ENCODE measurements at places on chromosomes 2 and 18.
A peak's percentile ranks its signal among the peaks of the same experiment; 100 is the strongest.

DNA sequence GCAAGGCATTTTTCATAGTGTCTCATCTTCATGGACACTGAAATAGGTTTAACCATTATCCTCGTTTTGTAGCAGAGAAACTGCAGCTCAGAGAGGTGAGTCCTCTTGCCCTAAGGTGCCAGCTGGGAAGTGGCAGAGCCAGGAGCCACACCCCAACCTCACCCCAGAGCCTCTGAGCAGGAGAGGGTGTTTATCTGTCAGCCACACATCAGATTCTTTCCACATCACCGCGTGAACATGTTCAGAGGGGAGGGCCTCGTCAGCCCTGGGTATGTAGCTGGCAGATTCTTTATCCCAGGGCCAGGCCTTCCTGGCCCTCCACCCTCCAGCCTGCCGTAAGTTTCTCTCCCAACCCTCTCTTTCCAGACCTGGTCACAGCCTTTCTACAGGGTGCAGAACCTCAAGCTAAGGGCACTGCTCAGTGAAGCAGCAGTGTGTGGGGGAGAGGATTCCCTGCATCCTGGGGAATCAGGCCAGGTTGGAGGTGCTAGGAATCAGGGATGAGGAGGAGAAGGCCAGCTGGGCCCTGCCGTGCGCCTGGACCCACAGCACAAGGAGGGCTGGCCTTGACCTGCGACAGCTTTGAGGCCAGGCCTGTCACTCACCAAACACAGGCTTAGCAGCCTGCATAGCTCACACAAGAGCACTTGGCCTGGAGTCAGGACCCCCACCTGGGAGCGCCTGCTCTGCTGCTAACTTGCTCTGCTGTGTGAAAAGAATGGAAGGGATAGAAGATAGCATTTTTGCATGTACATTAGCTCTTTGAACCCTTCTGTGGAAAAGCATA, 111.3 kb upstream of the MCFD2 start:
- no peak for DNase-seq

- no peak for DNase-seq
Measured at GRCh38 chr2:140650825-140651224, 1480.0 kb downstream of the LRP1B start.

DNA sequence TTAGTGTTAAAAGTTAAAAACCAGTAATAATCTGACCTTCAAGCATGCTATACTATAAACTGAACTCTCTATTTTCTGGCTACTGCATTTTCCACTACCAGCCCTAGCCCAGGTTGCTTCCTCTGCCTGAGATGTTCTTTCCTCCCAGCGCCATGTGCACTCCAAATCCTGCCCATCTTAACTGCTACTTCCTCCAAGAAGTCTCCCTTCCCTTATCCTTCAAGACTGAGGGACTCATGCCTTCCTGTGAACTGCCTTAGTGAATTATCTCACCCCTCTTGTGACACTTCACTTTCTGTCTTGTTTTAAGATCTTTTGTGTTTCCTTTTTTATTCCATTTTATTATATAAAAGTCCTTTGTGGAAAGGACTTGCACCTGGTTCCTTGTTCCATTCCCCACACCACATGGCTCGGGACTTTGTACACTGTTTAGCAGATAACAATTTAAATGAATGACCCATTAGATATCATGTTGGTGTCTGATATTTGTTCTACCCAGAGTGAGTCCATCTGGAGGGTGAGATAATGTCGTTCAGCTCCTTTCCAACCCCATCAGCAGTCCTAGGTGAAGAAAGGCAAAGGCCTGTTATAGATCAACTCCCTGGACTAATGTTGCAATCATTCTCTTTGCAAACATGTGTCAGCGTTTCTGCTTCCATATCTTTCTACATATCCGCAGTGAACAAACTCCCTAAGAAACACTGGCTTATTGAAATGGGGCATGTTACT, 20.9 kb upstream of the AGFG1 start:
- DNase-seq: peak; percentile 76

DNA sequence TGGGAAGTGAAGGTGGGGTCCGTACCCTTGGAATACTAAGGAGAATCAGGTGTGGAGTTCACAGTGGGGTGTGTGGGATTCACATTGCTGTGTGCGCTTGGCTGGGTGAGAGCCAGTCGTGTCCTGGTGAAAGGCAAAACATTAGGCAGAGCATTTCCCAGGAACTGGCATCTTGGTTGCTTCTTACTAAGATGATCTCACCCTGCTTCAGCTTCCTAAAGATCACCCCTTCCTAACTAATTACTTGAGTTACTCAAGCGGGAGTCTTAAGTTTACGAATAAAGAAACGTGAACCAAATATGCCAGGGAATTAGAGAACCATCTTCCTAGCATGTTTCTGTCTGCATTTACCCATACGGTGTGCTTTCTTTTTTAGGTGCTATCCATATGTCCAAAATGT, 122.9 kb downstream of the NCK2 start:
- peak; percentile 30 for DNase-seq

DNA sequence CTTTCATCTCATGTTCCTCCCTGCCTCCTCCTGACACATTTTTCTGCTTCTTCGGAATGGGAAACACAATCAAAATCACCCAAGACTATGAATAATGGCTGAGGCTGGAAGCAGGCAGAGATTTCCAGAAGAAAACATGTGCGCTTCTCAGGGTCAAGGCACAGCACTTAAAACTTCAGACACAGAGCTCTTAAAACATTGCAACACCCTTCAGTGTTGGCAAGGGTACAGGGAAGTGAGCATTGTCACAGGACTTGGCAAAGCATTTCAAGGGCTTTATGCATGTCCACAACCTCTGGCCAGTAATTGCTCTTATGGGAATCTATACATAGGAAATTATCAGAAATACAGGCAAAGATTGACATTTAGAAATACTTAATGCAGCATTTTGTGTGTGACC, 477.6 kb upstream of the KLHL29 start:
- DNase-seq: no peak

- DNase-seq: peak; percentile 52
Measured at GRCh38 chr2:203685081-203685621, 21.3 kb upstream of the CD28 start.

DNA sequence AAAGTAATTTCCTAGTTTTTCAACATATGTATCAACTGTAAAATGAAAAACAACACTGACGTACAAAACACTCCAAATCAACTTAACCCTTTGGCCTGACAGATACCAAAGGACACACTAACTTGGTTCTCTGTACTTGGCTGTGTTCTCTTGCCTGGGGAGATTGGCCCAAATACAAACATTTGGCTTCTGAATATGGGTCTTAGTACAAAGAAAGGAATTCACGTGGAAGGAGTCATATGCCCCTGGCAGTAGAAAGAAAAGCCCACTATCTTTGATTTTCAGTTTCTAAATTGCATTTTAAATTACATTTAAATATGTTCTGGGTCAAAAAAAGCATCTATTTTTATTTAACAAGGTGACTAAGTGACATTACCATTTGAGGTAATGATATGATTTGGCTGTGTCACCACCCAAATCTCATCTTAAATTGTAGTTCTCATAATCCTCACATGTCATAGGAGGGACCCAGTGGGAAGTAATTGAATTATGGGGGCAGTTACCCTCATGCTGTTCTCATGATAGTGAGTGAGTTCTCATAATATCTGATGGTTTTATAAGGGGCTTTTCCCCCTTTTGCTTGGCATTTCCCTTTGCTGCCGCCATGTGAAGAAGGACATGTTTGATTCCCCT, 153.6 kb upstream of the CCDC195 start:
- DNase-seq: no peak

GRCh38 chr2:230422149-230422548, 6.1 kb downstream of the SP100 start:
- no peak for DNase-seq

- no peak for DNase-seq
Measured at GRCh38 chr2:219335373-219335786, 2.8 kb upstream of the RESP18 start.

GRCh38 chr2:187638840-187639239, 84.6 kb upstream of the TFPI start:
- no peak for DNase-seq

DNA sequence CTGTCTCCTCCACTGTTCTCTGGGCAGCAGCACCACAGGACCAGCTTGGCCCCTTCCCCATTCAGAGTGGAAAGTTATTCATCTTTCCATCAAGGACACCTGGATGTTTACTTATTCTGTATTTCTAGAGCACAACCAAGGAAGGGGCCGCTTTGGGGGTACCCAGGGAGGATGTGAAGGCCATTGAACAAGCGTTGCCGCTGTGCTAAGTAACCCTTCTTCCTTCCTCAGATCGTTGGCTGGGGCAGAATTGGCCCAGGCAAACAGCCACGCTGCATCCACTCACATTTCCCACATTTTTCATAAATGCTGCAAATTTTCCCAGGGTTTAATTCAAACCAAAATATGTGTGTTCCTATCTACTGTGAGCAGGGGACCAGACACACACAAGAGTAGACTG, 76.2 kb upstream of the NPAS2 start:
- DNase-seq: no peak

DNA sequence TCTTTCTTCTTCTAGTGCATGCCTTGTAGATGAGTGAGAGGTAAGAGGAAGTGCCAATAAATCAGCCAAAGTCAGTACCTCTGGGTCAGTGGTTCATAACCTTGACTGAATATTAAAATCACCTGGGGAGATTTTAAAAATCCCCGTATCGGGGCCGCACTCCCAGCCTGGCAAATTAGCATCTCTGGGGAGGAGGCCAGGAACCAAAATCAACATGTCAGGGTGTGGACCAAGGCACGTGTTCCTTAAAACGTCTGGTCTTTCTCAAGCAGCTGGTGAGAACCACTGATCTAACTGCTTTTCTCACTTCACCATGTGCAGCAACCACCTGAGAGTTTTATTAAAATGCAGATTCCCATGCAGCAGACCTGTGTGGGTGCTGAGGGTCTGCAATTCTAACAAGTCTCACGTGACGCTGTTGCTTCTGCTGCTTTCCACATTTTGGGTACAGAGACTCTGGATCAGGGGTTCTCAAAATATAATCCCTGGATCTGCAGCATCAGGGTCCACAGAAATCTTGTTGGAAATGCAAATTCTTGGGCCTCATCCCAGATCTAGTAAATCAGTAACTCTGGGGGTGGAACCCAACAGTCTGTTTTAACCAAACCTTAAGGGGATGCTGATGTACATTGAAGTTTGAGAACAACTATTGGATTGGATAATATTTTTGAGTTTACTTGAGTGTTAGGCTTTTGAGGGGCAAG, 49.5 kb downstream of the CHST9 start:
- DNase-seq: no peak

- DNase-seq: peak; percentile 70
Measured at GRCh38 chr2:100178085-100178788, 35.8 kb upstream of the AFF3 start.

DNA sequence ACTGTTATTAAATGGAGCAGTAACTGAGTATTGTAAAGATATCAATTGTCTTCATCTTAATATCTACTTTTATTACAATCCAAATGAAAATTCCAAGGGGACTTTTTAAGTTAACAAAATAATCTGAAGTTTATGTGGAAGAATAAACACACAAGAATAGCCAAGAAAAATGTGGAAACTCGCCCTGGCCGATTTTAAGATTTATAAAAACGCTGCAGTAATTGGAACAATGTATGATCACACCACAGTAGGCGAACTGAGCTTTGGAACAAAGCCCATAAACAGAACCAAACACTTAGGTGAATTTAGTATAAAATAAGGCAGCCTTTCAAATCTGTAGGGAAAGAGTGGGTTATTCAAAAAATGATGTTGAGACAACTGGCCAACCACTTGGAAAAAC, 96.3 kb downstream of the ANTXR1 start:
- DNase-seq: no peak

DNA sequence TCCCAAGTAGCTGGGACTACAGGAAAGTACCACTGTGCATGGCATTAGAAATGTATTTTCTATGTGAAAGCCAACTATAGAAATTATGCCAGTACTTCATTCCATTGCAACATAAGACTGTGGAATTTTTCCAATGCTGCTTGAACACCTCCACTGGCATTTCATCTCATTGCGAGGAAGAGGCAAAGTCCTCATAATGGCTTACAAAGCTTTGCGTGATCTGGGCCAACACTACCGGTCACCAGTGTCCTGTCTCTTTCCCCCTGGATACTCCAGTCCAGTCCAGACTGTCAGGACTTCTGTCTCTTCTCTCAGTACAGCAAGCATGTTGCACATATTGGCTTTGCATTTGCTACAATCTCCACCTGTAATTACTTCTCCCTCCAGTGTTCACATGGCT, 223.5 kb downstream of the GPD2 start:
- DNase-seq: no peak

GRCh38 chr2:79622508-79622907, 109.7 kb downstream of the CTNNA2 start:
- DNase-seq: no peak

- DNase-seq: peak; percentile 17
Measured at GRCh38 chr2:24543252-24543651, 52.2 kb downstream of the NCOA1 start.

GRCh38 chr2:42351864-42352263, 9.2 kb downstream of the COX7A2L start:
- DNase-seq: no peak
